ENCODE measurements at places on chromosomes 6 and 20. TPM values are rescaled to one million over a fixed set of nuclear protein-coding genes. Genes with fewer than 3 reads are reported as not detected.

Gene C2
- total RNA-seq = 0.51 TPM

Gene RAET1E
- total RNA-seq = not detected

Gene PREX1
- 75.9 TPM for total RNA-seq

Gene SLC22A3
- total RNA-seq = not detected

Gene TASP1
- 9.8 TPM for total RNA-seq

Gene FRMD1
- not detected for total RNA-seq

Gene FOXQ1
- total RNA-seq = not detected

Gene PRL
- total RNA-seq = not detected

Gene TRIM15
- total RNA-seq = not detected

Gene SLC24A3
- not detected for total RNA-seq

Gene PACRG
- total RNA-seq = not detected

Gene PTCHD4
- total RNA-seq = not detected

Gene RIMS1
- not detected for total RNA-seq

Gene ENPP1
- not detected for total RNA-seq

Gene FOXA2
- total RNA-seq = not detected

Gene BRD2
- total RNA-seq = 275 TPM

Gene RUNX2
- 3.3 TPM for total RNA-seq

Gene SPTLC3
- total RNA-seq = 0.17 TPM

Gene BPIFB1
- not detected for total RNA-seq

Gene HLA-DOA
- total RNA-seq = 1.2 TPM

Gene STMND1
- not detected for total RNA-seq

Gene BPI
- total RNA-seq = not detected

Gene CDC5L
- 21.8 TPM for total RNA-seq

Gene PPP1R10
- 115 TPM for total RNA-seq

Gene HLA-DOB
- total RNA-seq = 2.2 TPM

Gene CRISP3
- total RNA-seq = not detected

Gene RAET1L
- total RNA-seq = not detected

Gene NR2E1
- not detected for total RNA-seq

Gene CMTR1
- total RNA-seq = 64.4 TPM

Gene UNC5CL
- 1.4 TPM for total RNA-seq

Gene AURKA
- total RNA-seq = 44.1 TPM

Gene FOXS1
- not detected for total RNA-seq

Gene CDKAL1
- 20.0 TPM for total RNA-seq

Gene REM1
- total RNA-seq = not detected

Gene RFX6
- total RNA-seq = not detected

Gene MAFB
- total RNA-seq = 0.15 TPM

Gene THBS2
- total RNA-seq = not detected

Gene ETV7
- 5.2 TPM for total RNA-seq

Gene POPDC3
- total RNA-seq = not detected

Gene SYCP2L
- total RNA-seq = not detected

Gene SCUBE3
- not detected for total RNA-seq

Gene MEI4
- total RNA-seq = not detected

Gene BIRC7
- not detected for total RNA-seq

Gene AVP
- total RNA-seq = not detected

Gene NCOA7
- total RNA-seq = 33.1 TPM

Gene LPIN3
- total RNA-seq = 0.83 TPM

Gene CST7
- total RNA-seq = 51.6 TPM

Gene BRPF3
- 21.5 TPM for total RNA-seq
